Skin of body (tissue), 3 donors: ENCODE measurements at places on chromosomes 12 and 14. TPM values are rescaled to one million over a fixed set of nuclear protein-coding genes. Genes with fewer than 3 reads are reported as not detected.
A peak's percentile ranks its signal among the peaks of the same experiment; 100 is the strongest.

DNA sequence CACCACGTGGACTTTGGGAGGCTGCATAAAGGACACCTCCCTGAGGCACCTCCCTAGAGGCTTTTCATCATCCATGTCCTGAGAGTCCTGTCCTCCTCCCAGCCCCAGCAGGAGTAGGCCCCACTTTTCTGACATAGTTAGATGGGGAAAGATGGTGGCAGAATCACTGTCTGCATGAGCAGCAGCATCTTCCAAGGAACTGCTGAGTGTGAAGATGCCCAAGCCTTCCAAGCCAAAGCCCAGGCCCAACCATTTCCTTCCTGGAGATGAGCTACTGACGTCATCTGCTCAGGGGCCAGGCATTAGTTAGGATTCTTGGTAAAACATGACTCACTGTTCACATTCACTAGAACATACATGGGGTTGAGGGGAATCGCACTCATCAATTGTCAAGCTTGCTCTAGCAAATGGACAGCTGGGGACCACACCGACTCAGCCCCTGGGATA is 37.3 kb downstream of the VDR start:
- DNase-seq, result no peak

GRCh38 chr12:32322354-32322753 is 77.0 kb upstream of the FGD4 start:
- no peak for DNase-seq

GRCh38 chr12:40393026-40393425 is 168.2 kb downstream of the LRRK2 start:
- DNase-seq, result no peak

- DNase-seq, result no peak
Measured at GRCh38 chr12:119660076-119660475, 7.9 kb upstream of the PRKAB1 start.

GRCh38 chr12:39420043-39420442 is 22.9 kb downstream of the KIF21A start:
- no peak for DNase-seq

DNA sequence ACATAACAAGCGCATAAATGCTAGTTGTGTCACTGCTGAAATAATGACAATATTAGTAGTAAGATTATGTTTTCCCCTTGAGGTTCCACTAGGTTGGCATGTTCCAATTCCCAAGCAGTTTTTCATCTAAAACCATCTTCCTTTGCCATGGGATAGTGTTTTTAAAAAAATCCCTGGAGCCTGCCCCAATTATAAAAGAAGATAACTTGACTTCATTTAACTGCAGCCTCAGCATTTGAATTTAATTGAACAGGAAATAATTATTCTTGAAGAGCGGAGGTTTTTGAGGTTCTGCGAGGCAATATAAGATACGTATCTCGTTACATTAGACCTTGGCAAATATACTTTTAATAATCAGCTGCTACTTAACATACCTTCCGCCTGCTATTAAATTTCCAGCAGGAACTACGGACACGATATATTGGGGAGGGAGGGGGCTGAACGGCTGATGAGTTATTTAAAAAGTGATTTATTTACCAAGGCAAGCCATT is 65.2 kb upstream of the HSPB8 start:
- DNase-seq, result no peak

The KRT1 gene
- total RNA-seq, result 791 TPM

GRCh38 chr14:52227619-52228222 is 39.8 kb upstream of the PTGDR start:
- no peak for DNase-seq

GRCh38 chr14:38389681-38390080 is 133.8 kb upstream of the CLEC14A start:
- DNase-seq, result peak; percentile 87

- DNase-seq, result no peak
Measured at GRCh38 chr12:1530592-1531152, 63.7 kb downstream of the FBXL14 start.

The AQP6 gene
- total RNA-seq, result 0.20 TPM

DNA sequence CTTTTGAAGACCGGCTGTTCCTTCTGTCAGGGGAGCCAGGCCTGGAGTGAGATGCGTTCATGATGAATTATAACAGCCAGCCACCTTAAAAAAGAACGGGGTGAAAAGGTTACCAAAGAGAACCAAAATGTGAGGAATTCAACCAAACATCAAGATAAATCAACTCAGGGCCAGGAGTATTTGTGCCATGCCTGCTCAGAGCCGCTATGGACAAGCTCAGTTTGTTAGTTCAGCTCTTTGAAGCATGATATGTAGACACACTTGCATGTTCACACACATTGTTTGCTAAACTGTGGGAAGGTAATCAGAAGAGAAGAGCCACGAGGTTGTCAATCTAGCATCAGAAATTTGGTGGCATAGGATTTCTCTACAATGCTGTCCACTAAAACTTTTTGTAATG is 367.4 kb upstream of the TBX3 start:
- DNase-seq, result no peak

The SRRM4 gene
- 0.10 TPM for total RNA-seq

DNA sequence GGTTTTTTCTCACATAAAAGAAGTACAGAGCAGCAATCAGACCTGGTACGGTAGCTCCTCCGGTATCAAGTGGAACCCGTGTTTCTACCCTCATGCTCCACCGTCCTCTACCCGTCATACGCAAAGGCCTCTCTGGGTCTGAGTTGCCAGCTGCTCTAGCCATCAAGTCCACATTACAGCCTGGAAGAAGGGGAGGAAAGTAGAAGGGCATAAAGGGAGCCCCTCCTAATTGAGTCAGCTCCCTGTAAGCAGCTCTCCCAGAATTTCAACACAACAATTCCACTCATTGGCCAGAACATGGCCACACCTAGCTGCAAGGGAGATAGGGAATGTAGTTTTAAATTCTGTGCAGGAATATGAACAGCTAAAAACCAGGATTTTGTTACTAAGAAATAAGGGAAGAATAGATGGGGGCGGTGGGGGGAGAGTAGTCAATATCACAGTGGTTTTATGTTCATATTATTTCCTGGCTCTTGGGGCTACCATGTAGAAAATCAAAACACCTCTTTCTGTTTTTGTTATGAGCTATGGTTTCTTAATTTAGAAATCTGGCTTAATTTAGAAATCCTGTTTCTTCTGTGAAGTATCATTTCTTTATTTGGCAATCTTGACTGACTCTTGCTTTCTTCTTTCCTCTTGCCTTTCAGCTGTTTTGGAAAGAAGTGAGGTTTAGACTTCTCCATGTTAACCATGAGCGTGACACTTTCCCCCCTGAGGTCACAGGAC is 103.9 kb downstream of the AKAP6 start:
- DNase-seq, result no peak

The FOXJ2 gene
- total RNA-seq, result 10.9 TPM

DNA sequence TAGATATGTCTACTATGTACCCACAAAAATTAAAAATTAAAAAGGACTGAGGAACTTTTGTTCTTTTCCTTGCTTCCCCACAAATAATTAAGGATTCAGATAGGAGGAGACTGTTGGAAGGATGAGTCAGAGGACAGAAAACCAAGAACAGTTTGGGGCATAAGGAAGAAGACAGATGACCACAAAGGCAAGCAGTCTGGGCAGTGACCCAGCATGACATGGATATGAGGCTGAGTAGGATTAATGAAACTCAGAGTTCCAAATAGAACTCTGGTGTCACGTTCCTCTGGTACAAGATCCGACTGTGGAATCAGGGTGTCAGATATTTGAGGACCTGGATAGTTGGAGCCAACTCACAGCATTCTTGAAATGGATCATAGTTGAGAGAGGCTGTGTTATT is 89.3 kb upstream of the SLC38A4 start:
- peak; percentile 25 for DNase-seq

GRCh38 chr14:84098261-84098660 is 1431.7 kb upstream of the FLRT2 start:
- DNase-seq, result no peak

GRCh38 chr12:9256341-9256740 is 48.1 kb upstream of the PZP start:
- no peak for DNase-seq

DNA sequence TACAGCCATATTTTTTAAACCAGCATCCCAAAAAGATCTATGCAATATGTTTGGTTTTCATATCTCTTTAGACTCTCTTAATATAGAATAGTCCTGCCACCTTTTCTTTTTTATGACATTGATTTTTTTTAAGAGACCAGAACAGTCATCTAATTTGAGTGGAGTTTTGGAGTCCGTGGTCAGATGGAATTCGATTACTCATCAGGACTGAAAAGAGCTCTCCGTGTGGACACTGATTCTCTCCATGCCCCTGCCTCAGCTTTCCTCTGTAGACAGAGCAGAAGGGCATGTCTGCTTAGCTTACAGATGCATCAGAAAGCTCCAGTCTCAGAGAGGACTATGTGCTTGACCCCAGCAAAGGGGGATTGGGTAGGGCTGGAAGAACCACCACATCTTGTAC is 27.8 kb downstream of the SMCO2 start:
- DNase-seq, result no peak

The ART4 gene
- total RNA-seq, result 1.3 TPM

GRCh38 chr12:109624467-109624866 is 50.9 kb downstream of the MVK start:
- DNase-seq, result no peak

The IAPP gene
- total RNA-seq, result not detected

DNA sequence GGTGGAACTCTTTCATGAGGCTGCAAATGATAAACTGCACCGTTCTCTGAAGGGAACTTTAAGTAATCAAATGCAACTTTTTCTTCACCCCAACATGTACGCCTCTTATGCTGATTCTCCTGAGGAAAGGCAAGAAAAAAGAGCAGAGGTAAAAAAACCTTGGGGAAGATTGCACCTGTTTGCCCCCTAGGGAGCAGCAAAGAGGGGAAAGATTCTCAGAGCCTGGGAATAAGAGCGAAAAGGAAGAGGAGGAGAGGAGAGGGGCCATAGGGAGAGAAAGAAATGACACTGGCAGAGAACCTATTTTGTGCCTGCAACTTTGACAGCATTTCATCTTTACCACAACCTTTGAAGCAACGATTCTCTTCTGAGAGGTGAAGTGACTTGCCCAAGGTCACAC is 254.6 kb downstream of the KSR2 start:
- no peak for DNase-seq

The VDR gene
- total RNA-seq, result 12.2 TPM

The TMEM117 gene
- total RNA-seq, result 21.5 TPM

GRCh38 chr14:99234961-99235571 is 36.9 kb downstream of the BCL11B start:
- peak; percentile 81 for DNase-seq

GRCh38 chr14:55336162-55336561 is 64.9 kb downstream of the FBXO34 start:
- DNase-seq, result no peak

GRCh38 chr14:105072892-105073719 is 7.9 kb upstream of the GPR132 start:
- no peak for DNase-seq

The FERMT2 gene
- 95.0 TPM for total RNA-seq

DNA sequence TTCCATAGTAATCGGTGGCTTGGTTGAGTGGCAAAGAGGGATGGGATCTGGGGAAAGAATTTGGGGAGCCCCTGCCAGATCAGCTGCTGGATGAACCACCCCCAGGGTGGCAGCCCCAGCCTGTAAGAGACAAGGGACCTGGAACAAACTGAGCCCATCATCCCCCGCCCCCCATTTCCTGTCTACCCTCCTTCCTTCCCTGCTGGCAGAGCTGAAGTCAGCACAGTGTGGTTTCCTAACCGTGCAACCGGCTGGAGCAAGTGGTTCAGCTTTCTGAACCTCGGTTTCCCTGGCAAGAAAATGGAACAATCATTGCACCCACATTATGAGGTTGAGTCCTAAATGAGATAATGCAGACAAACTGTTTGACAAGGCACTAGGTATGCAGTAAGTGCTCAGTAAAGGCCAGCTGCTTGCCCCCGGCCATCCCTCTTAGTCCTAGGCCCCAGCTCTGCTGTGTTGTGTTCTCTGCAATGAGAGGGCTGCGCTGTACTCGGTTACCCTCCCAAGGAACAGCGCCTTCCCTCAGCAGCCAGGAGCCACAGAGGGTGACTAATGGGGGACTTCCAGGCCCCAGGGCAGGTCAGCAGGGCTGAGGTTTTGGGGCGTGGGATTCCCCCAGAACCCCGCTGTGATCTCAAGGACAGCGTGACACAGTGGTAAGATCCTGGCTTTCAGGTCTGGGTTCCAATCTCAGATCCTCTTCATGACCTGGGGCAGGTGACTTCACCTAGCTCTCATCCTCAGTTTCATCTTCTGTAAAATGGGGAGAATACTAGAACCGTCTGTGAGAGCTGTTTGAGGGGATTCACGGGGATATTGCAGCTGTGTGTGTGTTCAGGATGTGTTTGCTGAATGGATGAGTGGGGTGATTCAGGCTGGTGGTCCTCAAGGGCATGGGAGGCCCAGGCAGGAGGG is 16.5 kb downstream of the SELPLG start:
- no peak for DNase-seq

DNA sequence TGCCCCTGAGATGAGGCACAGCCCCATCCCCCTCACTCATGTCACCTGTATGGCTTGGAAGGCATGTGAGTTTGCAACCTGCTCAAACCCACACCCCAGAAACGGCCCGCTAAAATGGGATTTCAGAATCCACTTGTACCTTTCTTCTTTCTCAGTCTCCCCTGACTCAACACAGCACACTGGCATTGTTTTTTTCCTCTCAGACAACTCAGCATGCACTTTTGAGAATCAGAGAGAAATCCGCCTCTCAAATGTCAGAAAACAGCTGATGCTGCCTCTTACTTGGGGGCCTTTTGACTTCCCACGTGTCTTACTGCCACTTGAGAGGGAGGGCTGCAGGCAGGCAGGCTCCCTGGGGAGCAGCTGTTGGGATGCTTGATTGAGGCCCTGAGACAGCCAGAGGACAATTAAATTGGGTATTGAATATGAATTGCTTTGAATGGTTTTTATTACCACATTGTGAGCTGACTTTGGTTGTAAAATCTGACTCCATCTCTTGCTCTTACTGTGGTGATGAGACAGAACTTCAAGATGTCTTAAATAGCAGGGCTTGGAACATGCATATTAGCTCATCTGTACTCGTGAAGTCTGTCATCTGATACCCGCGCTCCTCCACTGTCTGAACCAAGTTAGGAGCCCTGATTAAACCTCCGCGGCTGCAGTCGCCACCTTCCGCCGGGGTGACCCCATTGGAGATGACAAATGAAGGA is 96.6 kb downstream of the APAF1 start:
- DNase-seq, result peak; percentile 42

DNA sequence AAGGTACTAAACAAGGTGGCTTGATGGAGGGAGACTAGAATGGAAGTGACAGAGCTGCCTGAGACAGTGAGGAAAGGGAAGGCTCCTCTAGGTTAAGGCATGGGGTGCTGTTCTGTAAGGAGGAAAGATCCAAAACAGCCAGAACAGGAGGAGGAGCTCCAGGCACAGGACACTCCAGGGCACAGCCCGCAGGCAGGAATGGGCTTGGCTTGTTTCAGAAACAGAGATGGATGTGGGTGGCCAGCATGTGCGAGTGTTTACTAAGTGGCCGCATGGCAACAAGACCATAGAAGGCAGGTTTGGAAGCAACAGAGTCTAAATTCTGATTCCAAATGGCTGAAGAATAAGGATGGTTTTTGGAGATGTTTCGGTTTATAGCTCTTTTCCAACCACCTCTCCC is 889.1 kb downstream of the AACS start:
- no peak for DNase-seq

DNA sequence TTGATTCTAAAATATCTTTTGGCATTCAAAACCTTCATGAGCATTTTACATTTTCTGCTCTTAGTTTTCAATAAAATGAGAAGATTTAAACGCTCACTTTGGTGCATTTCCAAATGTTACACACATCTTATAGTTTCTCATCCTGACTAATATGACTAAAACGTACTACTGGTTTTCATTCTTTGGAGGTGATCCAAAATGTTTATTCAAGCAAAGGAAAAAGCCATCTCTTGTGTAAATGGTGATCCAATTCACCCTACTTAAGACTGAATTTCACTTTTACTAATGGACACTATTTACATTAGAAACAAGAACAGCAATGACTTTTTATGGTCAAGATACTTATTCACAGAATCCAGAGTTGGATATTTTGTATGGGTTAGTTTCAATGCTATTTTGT is 86.6 kb downstream of the KITLG start:
- DNase-seq, result no peak
